ENCODE measurements at places on chromosomes 3 and 15. TPM values are rescaled to one million over a fixed set of nuclear protein-coding genes. Genes with fewer than 3 reads are reported as not detected.

The TUSC7 gene
- not detected for total RNA-seq

GRCh38 chr3:64815789-64816188 is 128.0 kb upstream of the ADAMTS9 start:
- DNase-seq, result peak; percentile 70
- H3K27me3 ChIP-seq, result no peaks in the 10 kb centered on the region
- H3K27ac ChIP-seq, result no peak overlapping the region
- peaks cover 1% of the 10 kb centered on the region for H3K4me1 ChIP-seq
- peaks cover 3% of the 10 kb centered on the region for H3K36me3 ChIP-seq

GRCh38 chr3:170021083-170021482 is 16.7 kb upstream of the GPR160 start:
- no peak for DNase-seq
- H3K27me3 ChIP-seq, result no peaks in the 10 kb centered on the region
- H3K27ac ChIP-seq, result no peak overlapping the region
- H3K36me3 ChIP-seq, result no peaks in the 10 kb centered on the region

DNA sequence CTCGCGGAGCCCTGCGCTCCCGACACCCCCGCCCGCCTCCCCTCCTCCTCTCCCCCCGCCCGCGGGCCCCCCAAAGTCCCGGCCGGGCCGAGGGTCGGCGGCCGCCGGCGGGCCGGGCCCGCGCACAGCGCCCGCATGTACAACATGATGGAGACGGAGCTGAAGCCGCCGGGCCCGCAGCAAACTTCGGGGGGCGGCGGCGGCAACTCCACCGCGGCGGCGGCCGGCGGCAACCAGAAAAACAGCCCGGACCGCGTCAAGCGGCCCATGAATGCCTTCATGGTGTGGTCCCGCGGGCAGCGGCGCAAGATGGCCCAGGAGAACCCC is 464 bp downstream of the SOX2 start:
- peaks cover 5% of the 10 kb centered on the region for H3K4me1 ChIP-seq
- no peak for DNase-seq
- no peaks in the 10 kb centered on the region for H3K36me3 ChIP-seq
- no peak overlapping the region for H3K27ac ChIP-seq
- H3K4me3 ChIP-seq, result no peak overlapping the region

GRCh38 chr3:134901461-134901860 is 106.4 kb downstream of the EPHB1 start:
- no peaks in the 10 kb centered on the region for H3K27me3 ChIP-seq
- no peak for DNase-seq
- H3K36me3 ChIP-seq, result no peaks in the 10 kb centered on the region
- no peak overlapping the region for H3K27ac ChIP-seq
- H3K4me1 ChIP-seq, result no peaks in the 10 kb centered on the region
- no peak overlapping the region for H3K4me3 ChIP-seq

GRCh38 chr3:10792208-10792607 is 23.8 kb upstream of the SLC6A11 start:
- DNase-seq, result no peak
- H3K27me3 ChIP-seq, result peaks cover 4% of the 10 kb centered on the region
- H3K36me3 ChIP-seq, result no peaks in the 10 kb centered on the region
- H3K4me1 ChIP-seq, result no peaks in the 10 kb centered on the region
- H3K27ac ChIP-seq, result no peak overlapping the region

DNA sequence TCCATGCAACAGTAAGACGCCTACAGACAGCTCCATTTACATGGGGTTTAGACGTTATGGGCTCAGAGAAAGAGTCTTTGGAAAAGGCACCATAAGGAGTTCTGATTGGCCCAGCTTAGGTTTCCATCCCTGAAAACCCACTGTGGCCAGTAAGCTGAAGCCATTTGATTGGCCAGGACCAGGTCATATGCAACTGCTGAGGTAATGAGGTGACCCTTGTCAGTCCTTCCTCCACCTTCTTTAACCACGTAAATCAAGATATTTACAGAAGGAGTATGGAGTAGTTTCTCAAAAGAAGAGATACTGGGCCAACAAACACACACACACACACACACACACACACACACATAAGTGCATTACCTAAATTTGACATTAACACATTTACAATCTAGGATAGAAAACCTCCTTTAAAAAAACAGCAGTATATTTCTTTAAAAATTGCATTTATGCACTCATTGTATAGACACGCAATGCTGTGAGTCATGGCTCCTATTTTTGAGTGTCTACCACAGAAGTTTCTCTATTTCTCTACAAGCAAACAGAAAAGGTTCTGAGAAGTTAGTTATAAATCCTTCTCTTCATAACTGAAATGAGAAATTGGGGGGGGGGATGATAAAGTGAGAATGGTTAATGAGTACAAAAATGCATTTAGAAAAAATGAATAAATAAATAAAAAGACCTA is 16.3 kb upstream of the MB21D2 start:
- DNase-seq, result no peak
- no peak overlapping the region for H3K27ac ChIP-seq
- H3K4me1 ChIP-seq, result no peaks in the 10 kb centered on the region
- no peak overlapping the region for H3K4me3 ChIP-seq
- H3K36me3 ChIP-seq, result no peaks in the 10 kb centered on the region

GRCh38 chr3:189908646-189909045 is 212.1 kb downstream of the P3H2 start:
- H3K27me3 ChIP-seq, result no peaks in the 10 kb centered on the region
- DNase-seq, result no peak
- no peak overlapping the region for H3K4me3 ChIP-seq
- H3K36me3 ChIP-seq, result no peaks in the 10 kb centered on the region
- no peaks in the 10 kb centered on the region for H3K4me1 ChIP-seq

- no peaks in the 10 kb centered on the region for H3K36me3 ChIP-seq
- H3K27me3 ChIP-seq, result no peaks in the 10 kb centered on the region
- H3K4me1 ChIP-seq, result peaks cover 7% of the 10 kb centered on the region
- DNase-seq, result peak; percentile 58
- H3K4me3 ChIP-seq, result no peak overlapping the region
Observed at GRCh38 chr3:130480736-130481135, 36.2 kb upstream of the COL6A6 start.

GRCh38 chr15:30650012-30650929 is 24.3 kb downstream of the ARHGAP11B start:
- no peak overlapping the region for H3K27ac ChIP-seq
- H3K4me3 ChIP-seq, result no peak overlapping the region
- H3K36me3 ChIP-seq, result no peaks in the 10 kb centered on the region
- no peaks in the 10 kb centered on the region for H3K27me3 ChIP-seq
- no peaks in the 10 kb centered on the region for H3K4me1 ChIP-seq

- no peaks in the 10 kb centered on the region for H3K27me3 ChIP-seq
- H3K4me1 ChIP-seq, result no peaks in the 10 kb centered on the region
- H3K4me3 ChIP-seq, result no peak overlapping the region
- H3K27ac ChIP-seq, result no peak overlapping the region
Observed at GRCh38 chr3:144221761-144222160, 250.1 kb downstream of the DIPK2A start.

The HHLA2 gene
- 4.8 TPM for total RNA-seq

GRCh38 chr3:71360764-71361163 is 222.8 kb downstream of the FOXP1 start:
- DNase-seq, result no peak
- no peaks in the 10 kb centered on the region for H3K36me3 ChIP-seq
- H3K4me1 ChIP-seq, result peaks cover 10% of the 10 kb centered on the region

The ADGRG7 gene
- total RNA-seq, result not detected

GRCh38 chr3:159649951-159650350 is 338.7 kb upstream of the IL12A start:
- no peaks in the 10 kb centered on the region for H3K36me3 ChIP-seq
- DNase-seq, result no peak
- no peaks in the 10 kb centered on the region for H3K4me1 ChIP-seq
- no peak overlapping the region for H3K27ac ChIP-seq
- H3K4me3 ChIP-seq, result no peak overlapping the region

GRCh38 chr3:135213822-135214221 is 418.8 kb downstream of the EPHB1 start:
- no peak overlapping the region for H3K27ac ChIP-seq
- H3K27me3 ChIP-seq, result no peaks in the 10 kb centered on the region
- no peaks in the 10 kb centered on the region for H3K4me1 ChIP-seq
- no peaks in the 10 kb centered on the region for H3K36me3 ChIP-seq
- DNase-seq, result no peak

- no peaks in the 10 kb centered on the region for H3K27me3 ChIP-seq
Observed at GRCh38 chr3:108645364-108645763, 55.8 kb downstream of the DZIP3 start.

The PLS1 gene
- 45.4 TPM for total RNA-seq

GRCh38 chr3:72137865-72138861 is 353.2 kb upstream of the PROK2 start:
- DNase-seq, result no peak
- no peaks in the 10 kb centered on the region for H3K27me3 ChIP-seq
- no peaks in the 10 kb centered on the region for H3K36me3 ChIP-seq
- no peaks in the 10 kb centered on the region for H3K4me1 ChIP-seq
- no peak overlapping the region for H3K4me3 ChIP-seq
- no peak overlapping the region for H3K27ac ChIP-seq

- no peaks in the 10 kb centered on the region for H3K27me3 ChIP-seq
- H3K36me3 ChIP-seq, result no peaks in the 10 kb centered on the region
- no peak overlapping the region for H3K27ac ChIP-seq
- H3K4me3 ChIP-seq, result no peak overlapping the region
- H3K4me1 ChIP-seq, result no peaks in the 10 kb centered on the region
Observed at GRCh38 chr3:55162031-55162795, 234.4 kb upstream of the LRTM1 start.

DNA sequence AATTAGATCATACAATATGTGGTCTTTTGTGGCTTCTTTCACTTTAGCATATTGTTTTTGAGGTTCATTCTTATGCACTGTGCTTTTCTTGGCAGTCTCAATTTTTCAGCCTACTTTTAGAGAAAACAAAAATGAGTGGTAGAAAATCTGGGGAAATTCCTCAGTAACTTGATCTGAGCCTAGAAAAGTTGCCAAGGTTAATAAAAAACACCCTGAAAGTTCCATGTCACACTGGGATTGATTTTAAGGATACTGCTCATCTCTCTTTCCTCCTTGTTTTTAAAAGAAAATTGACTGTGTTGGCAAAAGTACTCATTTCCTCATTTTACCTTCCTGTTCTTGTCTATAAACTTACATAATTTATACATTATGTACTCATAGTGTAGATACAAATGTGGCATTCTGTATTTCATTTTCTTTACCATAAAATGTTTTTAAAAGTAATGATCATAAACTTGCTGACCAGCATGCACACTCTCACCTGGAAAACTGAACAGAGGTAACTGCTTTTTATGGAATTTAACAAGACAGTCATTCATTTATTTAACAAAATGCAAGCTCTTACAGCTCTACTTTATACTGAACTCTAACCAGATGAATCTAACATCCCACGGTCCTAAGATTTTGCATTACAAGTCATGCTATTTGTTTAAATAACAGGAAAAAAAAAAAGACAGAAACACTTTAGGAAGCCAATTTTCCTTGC is 28.6 kb upstream of the SH3BP5 start:
- no peaks in the 10 kb centered on the region for H3K27me3 ChIP-seq
- H3K4me3 ChIP-seq, result no peak overlapping the region
- no peaks in the 10 kb centered on the region for H3K4me1 ChIP-seq
- H3K36me3 ChIP-seq, result no peaks in the 10 kb centered on the region
- DNase-seq, result no peak
- no peak overlapping the region for H3K27ac ChIP-seq

The ECE2 gene
- 0.15 TPM for total RNA-seq

The ACP3 gene
- 19.9 TPM for total RNA-seq

GRCh38 chr15:98421419-98422129 is 226.8 kb upstream of the IGF1R start:
- DNase-seq, result peak; percentile 63
- no peak overlapping the region for H3K4me3 ChIP-seq
- peaks cover under 1% of the 10 kb centered on the region for H3K4me1 ChIP-seq
- H3K27me3 ChIP-seq, result peaks cover 6% of the 10 kb centered on the region
- H3K36me3 ChIP-seq, result no peaks in the 10 kb centered on the region
- no peak overlapping the region for H3K27ac ChIP-seq

The NTRK3 gene
- 5.6 TPM for total RNA-seq

The SENP8 gene
- total RNA-seq, result 3.5 TPM

The UBA7 gene
- 112 TPM for total RNA-seq

The IL5RA gene
- 13.8 TPM for total RNA-seq

DNA sequence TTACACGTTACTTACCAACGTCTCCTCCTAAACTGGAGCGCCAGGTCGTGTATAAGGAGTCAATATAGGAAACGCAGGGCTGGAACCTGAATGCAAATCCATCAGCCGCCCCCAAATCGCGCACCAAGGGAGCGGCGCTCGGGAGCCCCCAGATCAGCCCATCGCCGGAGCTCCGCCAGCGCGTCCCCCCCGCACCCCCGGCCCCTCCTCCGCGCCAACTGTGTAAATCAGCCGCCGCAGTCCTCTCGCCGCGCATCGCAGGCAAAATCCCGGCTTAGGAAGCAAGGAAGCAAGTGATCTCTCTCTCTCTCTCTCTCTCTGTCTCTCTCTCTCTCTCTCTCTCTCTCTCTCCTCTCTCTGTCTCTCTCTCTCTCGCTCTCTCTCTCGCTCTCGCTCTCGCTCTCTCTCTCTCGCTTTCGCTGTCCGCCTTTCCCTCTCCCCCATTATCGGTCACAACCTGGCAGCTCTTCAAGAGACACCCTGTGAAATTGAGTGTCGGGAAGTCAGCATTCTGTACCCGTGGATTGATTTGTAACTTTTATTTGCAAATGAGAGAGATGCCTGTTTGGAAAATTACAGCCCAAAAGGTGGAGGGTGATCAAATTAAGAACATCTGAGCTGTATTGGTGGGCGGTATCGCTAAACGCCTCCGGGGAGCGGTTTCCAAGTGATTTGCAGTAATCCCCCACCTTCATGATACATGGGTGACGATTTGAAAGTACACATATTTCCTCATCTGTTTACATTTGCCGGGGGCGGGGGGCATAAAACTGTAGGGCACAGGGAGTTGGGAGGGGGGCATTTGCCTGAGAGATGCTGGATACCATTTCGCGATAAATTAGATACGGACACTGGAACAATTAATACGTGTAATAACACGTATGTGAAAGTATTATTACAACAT is 645 bp upstream of the SLITRK3 start:
- no peak overlapping the region for H3K4me3 ChIP-seq
- H3K27ac ChIP-seq, result no peak overlapping the region
- peak; percentile 38 for DNase-seq
- H3K27me3 ChIP-seq, result peaks cover 74% of the 10 kb centered on the region

DNA sequence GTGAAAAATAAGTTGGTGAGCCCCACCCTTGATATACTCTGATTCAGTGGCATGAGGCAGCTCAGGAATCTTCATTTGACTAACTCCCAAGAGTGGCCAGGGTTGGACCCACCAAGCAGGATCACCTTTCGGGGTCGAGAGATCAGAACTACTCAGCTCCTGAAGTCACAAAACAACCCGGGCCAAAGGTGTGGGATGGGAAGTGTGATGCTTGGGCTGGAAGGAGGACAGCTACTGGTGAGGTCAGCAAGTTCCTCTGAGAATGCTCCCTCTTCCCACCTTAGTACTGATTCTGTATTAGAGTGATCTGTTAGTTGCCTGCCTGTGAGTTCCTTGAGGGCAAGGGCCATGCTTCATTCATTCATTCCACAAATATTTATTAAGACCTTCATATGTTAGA is 15.1 kb downstream of the ESYT3 start:
- DNase-seq, result no peak
- no peaks in the 10 kb centered on the region for H3K27me3 ChIP-seq
- no peak overlapping the region for H3K27ac ChIP-seq
- H3K36me3 ChIP-seq, result no peaks in the 10 kb centered on the region

The CACNA1D gene
- total RNA-seq, result 96.8 TPM

The COPS2 gene
- total RNA-seq, result 117 TPM
